ENCODE measurements at places on chromosomes 16 and 17.
A peak's percentile ranks its signal among the peaks of the same experiment; 100 is the strongest.

GRCh38 chr17:77746896-77747554 lies 211.5 kb upstream of the TNRC6C start:
- no peak for DNase-seq

- DNase-seq = no peak
These were observed 133.1 kb downstream of the SDK2 start for GRCh38 chr17:73510981-73511718.

DNA sequence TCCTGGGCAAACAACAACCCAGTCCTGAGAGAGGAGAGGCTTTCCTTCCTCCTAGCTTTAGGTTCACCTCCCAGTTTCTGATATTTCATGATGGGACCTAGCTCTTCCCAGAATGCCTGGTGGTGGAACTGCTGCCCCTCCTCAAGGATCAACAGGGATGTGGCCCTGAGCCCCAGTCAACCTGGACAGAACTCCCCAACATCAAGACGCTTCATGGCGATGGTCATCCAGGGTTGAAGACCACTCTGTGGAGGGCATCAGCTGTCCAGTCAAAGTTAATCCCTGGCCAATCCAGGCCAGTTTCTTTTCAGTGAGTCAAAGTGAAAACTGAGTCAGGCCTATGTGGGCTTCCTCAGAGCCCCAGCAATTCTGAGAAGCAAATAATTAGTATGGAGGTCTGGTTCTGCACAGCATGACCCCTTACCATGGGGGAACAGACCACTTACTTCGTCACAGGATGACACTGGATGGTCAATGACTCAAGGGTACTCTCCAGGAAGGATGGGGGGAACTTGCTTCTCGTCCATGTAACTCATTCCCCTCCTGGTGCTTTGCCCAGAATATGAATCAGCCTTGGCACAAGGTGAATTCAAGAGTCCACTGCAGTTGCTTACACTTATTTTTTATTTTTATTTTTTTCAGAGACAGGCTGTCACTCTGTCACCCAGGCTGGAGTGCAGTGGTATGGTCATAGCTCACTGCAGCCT lies 14.7 kb upstream of the XYLT2 start:
- DNase-seq = no peak

- DNase-seq = no peak
These were observed 17.5 kb upstream of the RPTOR start for GRCh38 chr17:80527016-80527645.

- DNase-seq = no peak
These were observed 53.1 kb upstream of the TANGO6 start for GRCh38 chr16:68790130-68790761.

DNA sequence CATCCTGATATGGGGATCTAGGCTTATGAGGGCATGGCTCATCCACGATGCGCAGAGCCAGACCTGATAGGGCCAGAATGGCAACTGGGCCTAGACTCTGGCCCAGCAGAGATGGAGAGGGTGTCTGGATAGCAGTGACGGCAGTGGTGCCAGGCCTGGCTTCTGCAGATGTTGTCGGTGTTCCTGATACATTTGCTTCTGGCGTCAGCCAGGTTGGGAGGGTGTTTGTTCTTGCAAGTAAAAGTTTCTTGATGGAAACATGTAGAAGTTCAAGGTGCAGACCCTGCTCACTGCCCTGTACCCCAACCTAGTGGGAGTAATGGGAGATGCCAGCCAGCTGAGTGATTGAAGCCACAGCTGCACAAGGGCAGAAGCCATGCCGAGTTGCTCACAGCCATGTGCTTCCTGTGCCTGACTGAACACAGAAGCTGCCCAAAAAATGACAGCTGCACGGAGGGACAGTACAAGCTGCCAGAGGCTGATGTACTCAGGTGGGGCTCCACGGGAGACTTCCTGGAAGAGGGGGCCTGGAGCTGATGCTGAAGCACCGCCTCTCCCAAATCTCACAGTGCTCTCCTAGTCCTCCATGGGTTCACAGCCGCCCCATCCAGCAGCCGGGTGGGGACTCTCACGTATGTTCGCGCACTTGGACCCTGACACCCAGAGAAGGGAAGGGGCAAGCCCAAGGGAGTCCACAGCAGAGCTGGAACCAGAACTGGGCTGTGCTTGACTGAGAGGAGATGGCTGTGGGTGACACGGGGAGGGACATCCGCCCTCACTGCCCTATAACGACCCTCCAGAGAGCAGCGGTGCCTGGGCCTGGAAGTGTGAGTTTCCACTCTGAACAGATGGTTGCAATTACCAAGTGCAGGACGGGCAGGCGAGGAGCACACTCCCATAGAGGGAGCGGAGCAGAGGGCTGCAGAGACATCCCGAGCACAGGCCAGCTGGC lies 78.7 kb downstream of the N4BP1 start:
- DNase-seq = no peak

DNA sequence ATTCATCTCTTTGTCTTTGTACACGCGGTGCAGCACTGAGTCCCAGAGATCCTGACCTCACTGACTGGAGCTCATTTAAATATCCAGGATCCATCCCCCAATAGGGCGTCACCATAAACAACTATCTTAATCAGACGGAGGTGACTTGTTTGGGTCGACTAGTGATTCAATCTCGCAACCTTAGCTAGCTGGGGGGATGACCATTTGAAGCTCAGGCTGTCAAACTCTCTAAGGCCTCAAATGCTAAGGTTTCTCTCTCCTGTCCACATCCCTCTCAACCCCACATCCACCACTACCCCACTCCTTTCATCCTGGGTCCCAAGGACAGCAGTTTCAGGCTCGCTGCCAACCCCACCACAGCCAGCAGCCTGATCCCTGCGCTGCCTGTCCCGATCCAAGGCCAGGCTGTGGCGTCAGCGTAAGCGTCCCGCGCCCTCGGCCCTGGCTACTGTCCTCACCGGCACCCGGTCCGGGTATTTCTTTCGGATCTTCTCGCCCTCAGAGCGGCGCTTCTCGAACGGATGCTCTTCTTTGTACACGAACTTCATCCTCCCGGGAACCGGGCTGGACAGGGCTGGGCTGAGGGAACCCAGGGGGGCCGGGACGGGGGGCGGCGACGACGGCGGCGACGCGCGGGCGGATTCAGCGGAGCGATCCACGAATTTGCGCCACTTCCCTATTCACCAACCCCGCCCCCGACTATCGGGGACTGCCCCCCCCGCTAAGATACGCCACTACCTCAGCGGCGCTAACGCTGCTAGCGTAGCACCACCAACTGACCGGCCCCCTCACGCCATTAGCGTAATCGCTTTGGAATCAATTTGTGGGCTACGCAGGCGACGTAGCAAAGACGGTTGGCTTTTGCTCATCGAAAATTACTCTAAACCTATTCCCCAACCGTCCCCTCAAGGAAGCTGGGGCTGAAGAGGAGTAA lies at the start of gene GABARAP:
GABARAP (minus strand) TSS at position 667 of the 934 bp plus-strand sequence; CDS start at position 548, 119 bp downstream.
- DNase-seq = peak; percentile 84

All from stimulated activated CD4-positive, alpha-beta T cell treated with anti-CD3 and anti-CD28 coated beads, Interleukin-1b, Interleukin-23, amount 100 ng/mL, for 1 hour (primary cell).